Transverse colon (tissue), 4 donors: ENCODE measurements at places on chromosomes 16 and 17. TPM values are rescaled to one million over a fixed set of nuclear protein-coding genes. Genes with fewer than 3 reads are reported as not detected.

Gene GRIN2A
- 0.16 TPM for total RNA-seq

Gene TRIM16
- 14.9 TPM for total RNA-seq

GRCh38 chr16:49019831-49020230 lies 261.8 kb downstream of the CBLN1 start:
- H3K4me1 ChIP-seq = no peaks in the 10 kb centered on the region
- peak overlapping the region; percentile 30 for H3K27ac ChIP-seq
- H3K27me3 ChIP-seq = peaks cover 7% of the 10 kb centered on the region
- H3K4me3 ChIP-seq = no peak overlapping the region
- no peak for DNase-seq

- no peak overlapping the region for H3K4me3 ChIP-seq
- H3K36me3 ChIP-seq = no peaks in the 10 kb centered on the region
- no peak for DNase-seq
- no peak overlapping the region for H3K27ac ChIP-seq
- H3K27me3 ChIP-seq = no peaks in the 10 kb centered on the region
Measured at GRCh38 chr17:76466775-76467130, 650 bp upstream of the AANAT start.

DNA sequence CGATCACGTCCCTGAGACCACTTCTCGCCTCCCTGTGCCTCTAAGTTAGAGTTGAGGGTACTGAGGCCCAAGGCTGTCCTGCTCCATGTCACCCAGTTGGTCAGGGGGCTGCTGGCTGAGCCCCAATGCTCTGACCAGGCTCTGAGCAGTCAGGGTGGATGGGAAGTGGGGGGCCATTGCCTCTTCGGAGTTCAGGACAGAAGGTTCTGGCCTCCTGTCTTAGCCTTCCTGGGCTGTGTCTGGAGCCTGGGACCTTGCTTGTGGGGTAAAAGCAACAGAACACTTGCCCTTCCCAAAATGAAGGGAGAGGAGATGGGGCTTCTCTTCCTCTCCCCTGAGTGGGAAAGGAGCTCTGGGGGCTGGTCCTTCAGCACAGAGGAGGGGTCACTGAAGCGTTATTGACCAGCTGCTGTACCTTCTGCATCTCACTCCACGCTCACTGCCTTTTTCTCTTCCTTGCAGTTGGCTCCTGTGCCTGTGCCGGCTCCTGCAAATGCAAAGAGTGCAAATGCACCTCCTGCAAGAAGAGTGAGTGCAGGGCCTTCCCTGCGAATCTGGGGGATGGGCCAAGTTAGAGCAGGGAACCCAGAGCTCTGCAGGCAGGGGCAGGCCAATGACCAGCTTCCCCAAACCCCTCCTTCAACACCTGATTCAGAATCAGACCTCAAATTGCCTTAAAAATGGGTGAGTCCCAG lies 580 bp downstream of the MT1X start:
- peaks cover 12% of the 10 kb centered on the region for H3K4me1 ChIP-seq
- H3K27ac ChIP-seq = peak overlapping the region; percentile 87
- H3K36me3 ChIP-seq = no peaks in the 10 kb centered on the region
- DNase-seq = peak; percentile 20
- peak overlapping the region; percentile 63 for H3K4me3 ChIP-seq

GRCh38 chr16:30895627-30896260 lies 670 bp upstream of the CTF1 start:
- H3K4me1 ChIP-seq = peaks cover 22% of the 10 kb centered on the region
- no peak for DNase-seq
- H3K4me3 ChIP-seq = peak overlapping the region; percentile 18
- peak overlapping the region; percentile 89 for H3K27ac ChIP-seq
- no peaks in the 10 kb centered on the region for H3K27me3 ChIP-seq

DNA sequence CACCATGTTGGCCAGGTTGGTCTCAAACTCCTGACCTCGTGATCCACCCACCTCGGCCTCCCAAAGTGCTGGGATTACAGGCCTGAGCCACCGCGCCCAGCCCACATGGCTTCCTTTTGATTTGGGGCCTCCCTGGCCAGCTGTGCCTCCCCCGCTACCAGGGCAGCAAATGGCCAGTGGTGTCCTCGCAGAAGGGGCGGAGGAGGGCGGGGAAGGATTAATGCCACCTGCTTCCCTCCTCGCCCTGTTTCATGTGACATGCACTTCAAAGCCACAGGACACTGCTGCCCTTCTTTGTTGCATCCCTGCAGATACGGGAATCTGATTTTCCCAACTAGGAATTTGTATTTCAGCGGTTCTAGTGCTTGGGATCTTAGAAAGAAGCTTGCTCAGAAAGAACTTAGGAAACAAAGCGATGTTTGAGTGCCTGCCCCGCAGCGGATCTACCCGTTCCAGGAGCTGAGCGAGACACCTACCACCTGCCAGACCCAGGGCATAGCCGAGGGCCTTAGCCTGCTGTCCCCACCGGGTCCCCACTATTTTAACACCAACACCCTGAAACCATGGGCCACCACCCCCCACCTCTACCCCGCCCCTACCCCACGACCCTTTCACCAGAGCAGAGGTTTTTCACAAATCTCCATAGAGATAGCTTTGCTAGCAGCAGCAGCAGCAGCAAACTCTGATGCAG lies 37.7 kb upstream of the CCDC182 start:
- H3K27ac ChIP-seq = no peak overlapping the region
- peaks cover 15% of the 10 kb centered on the region for H3K27me3 ChIP-seq
- no peak for DNase-seq

- peaks cover 16% of the 10 kb centered on the region for H3K4me1 ChIP-seq
- no peak for DNase-seq
- no peaks in the 10 kb centered on the region for H3K36me3 ChIP-seq
Measured at GRCh38 chr17:37736428-37736827, 8.4 kb downstream of the HNF1B start.

GRCh38 chr16:86800894-86801293 lies 222.5 kb downstream of the FOXL1 start:
- no peak overlapping the region for H3K27ac ChIP-seq
- H3K4me3 ChIP-seq = no peak overlapping the region
- no peaks in the 10 kb centered on the region for H3K36me3 ChIP-seq
- DNase-seq = no peak
